ENCODE measurements at places on chromosomes 7 and 10.

DNA sequence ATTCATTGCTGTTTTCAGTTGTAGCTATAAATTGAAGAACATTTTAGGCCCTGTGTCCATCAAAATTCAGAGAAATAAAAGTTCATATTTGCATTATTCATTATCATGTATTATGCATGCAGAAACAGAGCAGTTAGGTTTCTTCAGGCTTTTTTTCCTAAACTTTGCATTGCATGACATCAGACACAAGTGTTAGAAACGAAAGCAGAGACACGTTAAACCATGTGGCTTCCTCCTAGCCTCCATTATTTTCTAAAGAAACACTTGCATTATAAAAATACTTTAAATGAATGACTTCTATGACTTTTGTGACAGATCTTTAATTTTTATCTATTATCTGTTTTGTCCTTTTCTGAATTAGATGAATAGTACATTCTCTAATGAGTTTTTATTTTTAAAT is 8.8 kb upstream of the EBLN1 start:
- DNase-seq, result no peak

DNA sequence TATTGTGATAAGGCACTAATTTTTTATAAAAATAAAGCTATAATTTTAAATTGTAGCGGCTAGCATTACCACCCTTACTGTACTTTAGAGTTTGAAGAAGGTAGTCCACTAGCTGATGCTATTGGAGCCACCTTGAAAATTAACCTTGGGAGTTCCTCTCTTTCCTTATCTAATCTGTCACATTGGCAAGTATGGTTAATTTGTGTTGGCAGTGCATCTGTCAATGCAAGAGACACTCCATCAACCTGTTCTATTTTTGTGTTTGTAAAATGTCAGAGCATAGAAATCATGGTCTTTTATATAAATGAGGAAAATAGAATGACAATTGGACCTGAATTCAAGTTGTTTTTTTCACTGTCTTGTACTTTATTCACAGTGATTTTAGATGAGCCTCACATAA is 20.5 kb downstream of the GLCCI1 start:
- no peak for DNase-seq

DNA sequence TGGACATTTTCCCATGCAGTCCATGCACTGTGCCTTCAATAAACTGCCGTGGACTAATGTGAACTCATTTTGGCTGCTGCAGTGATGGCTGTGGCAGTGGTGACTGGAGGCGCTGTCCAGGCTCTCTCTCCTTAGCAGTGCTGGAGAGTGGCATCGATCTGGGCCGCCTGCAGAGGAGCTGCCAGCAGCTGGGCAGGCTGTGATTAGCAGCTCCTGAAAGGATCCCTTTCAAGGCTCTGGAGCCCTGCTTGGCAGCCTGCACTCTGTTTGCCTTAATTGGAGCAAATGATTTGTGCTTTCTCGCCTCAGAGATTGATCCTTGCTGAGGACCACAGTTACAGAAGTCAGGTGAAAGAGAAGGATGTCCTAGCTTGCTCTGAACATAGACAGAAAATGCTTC is 130.1 kb upstream of the VWC2 start:
- DNase-seq, result no peak

GRCh38 chr7:150753826-150754603 is 16.8 kb downstream of the GIMAP5 start:
- no peak for DNase-seq

DNA sequence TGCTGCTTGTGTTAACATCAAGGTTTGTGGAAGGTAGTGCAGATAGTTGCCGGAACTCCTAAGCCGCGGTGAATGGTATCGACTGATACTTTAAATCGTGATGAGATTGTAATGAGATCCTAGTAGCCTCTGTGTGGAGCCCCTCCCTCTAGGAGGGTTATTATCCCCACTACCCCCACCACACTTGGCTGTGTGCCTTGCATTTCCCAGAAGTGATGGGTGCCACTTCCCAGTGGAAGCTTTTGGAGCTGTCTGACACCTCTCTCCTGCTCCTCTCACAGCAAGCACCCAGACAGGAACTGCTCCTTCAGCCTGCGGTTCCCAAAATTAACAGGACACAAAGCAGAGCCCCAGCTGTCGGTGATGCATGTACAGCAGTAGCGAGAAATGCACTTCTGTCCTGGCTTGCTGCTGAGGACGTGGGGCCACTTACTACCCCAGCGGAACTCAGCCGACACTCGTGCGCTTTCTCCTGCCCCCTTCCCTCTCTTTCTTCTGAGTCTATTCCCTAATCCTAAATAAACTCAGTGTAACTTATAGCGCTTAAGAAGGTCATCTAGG is 52.5 kb downstream of the PRKAG2 start:
- no peak for DNase-seq

DNA sequence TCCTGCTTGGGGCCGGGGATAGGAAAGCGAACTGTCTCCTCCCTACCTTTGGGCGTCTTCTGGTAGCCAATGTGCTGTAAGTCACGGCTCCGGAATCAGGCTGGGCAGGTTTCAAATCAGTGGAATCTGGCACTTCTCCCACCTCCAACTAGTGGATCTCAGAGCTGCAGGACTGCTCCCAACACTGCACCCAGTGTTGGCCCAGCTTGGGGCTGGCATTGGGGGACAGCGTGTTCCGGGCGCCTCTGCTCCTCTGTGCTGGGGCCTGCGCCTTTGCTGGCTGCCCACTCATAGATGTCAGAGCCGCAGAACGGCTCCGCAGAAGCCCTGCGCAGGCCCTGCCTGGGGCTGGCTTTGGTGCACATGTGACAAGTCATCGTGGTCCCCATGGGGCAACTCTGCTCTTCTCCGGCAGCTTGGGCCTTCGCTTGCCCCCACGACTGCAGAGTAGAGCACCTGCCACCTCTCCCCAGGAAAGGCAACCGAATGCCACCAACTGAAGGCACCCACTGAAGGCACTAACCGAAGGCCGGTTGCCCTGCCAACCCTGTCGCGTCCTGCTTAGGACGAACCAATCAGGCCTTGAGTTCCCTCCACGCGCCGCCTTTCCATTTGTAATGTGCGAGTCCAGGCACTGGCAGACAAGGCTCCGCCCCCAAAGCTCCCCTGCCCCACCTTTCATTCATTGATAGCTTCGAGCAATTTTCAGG is 85.5 kb upstream of the ABI1 start:
- no peak for DNase-seq

- DNase-seq, result no peak
These were observed 37.1 kb downstream of the WIPI2 start for GRCh38 chr7:5226921-5227785.

GRCh38 chr7:140439359-140439758 is 35.5 kb downstream of the RAB19 start:
- DNase-seq, result no peak

GRCh38 chr10:119166118-119166500 is 595 bp upstream of the SFXN4 start:
- DNase-seq, result no peak

DNA sequence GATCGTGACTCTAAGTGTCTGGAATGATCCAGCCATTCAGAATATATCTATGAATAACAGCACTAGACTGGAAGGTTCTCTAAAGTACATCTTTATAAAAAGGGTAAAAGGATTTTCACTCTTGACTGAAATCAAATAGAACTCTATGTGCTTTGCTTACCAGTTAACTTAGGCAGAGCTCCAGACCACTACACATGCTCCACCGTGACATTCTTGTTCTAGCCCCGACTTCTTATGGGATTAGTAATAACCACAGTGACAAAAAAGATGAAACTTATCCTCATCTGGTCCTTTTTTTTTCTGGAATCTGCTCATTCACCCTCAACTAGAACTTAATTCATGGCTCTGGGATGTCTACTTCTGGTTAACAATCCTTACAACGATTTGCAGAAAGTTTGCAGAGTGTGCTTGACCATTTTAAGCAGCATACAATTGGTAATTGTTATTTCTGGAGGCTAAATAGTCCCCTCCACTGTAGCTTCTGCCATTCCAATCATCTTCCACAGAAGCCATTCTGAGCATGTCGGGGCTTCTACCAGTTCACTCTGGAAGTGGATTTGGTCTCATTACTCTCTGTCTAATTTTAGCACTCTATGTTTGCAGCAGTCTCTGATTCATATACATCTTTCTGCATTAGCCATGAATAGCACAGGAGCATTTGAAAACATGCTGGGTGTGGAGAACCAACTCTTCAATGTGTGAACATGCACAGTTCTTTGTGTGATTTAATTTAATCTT is 163.7 kb upstream of the CDC14C start:
- DNase-seq, result no peak

DNA sequence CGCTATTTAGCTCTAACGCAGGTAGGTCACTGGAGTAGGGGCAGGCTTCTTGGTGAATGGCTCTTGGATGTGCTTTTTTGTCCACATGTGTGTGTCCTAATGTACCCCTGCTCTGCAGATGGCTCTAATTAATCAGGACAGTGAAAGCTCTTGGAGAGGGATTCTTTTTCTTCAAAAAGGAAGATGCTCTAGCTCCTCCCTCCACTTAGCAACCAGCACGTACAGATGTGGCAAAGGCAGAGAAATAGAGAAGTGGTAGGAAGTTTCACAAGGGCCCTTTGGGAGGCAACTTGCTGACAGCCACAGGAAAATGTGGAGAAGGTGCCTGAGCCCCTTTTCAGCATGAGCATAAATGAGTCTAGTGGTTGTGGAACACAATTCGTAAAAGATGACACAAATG is 221.7 kb downstream of the PLXNA4 start:
- DNase-seq, result no peak

- no peak for DNase-seq
These were observed 278.4 kb downstream of the PHF14 start for GRCh38 chr7:11252011-11252607.

GRCh38 chr10:4429571-4429970 is 396.4 kb upstream of the AKR1E2 start:
- DNase-seq, result no peak

DNA sequence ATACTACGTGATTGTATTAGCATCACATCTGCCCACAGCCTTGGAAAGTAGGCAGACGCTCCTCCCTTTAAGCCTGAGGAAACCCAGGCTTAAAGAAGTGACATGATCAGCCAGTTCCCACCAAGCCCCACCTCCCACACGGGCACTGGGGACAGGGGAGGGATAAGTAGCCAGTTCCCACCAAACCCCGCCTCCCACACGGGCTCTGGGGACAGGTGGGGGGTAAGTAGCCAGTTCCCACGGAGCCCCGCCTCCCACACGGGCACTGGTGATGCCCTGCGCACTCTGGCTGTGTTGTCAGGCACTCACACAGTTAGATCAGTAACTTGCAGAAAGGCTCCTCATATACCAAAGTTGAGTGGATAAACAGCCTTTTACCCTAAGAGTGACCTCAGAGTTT is 606.8 kb downstream of the PTPRN2 start:
- no peak for DNase-seq

- no peak for DNase-seq
These were observed 36.7 kb downstream of the ZNF467 start for GRCh38 chr7:149736478-149737360.

GRCh38 chr10:29722777-29723176 is 88.0 kb upstream of the SVIL start:
- DNase-seq, result no peak

- no peak for DNase-seq
These were observed 9.1 kb upstream of the GGCT start for GRCh38 chr7:30513762-30514161.

GRCh38 chr7:140433396-140433795 is 29.5 kb downstream of the RAB19 start:
- DNase-seq, result no peak

GRCh38 chr10:90787393-90788198 is 70.2 kb downstream of the HTR7 start:
- no peak for DNase-seq

DNA sequence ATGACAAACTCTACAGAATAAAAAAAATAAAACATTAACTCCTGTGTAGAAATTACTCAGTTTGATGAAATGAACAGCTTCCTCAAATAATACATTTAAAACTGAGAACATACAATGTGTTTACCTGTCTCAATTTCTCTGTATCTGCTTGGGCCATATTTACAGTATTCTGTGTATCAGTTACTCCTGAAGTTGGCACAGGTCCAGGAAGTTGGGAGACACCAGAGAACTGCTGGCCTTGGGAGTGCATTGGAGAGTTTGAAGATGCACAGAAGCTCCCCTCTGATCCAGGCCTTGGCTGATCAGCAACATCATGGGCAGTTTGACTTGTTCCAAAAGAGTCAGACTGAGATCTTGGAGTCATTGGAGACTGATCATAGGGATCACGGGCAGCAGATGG is 155.1 kb downstream of the GALNT11 start:
- no peak for DNase-seq

GRCh38 chr7:131931370-131931769 is 374.9 kb upstream of the PODXL start:
- DNase-seq, result no peak

- DNase-seq, result peak; percentile 18
These were observed at the start of gene CUX1 for GRCh38 chr7:101817471-101818286. Gene CUX1 (plus strand): TSS chr7:101817626. CDS start chr7:101817640, 14 bp downstream.

DNA sequence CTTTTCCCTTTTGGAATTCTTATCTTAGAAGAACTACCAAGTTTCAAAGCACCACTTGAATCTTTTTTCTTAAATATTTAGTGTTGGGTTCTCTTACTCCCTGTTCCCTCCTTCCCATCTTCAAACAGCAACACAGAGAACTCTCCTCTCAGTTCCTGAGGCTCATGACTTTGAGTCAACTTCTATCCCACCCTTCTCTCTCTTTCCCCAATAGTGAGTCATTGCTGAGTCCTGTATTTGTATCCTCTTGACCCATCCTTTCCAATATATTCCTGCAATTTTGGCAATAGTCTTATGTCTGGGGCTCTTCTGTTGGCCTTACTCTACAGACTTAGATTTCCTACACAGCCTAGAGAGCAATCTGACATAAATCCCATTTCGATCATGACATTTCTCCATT is 20.8 kb upstream of the JCAD start:
- no peak for DNase-seq

DNA sequence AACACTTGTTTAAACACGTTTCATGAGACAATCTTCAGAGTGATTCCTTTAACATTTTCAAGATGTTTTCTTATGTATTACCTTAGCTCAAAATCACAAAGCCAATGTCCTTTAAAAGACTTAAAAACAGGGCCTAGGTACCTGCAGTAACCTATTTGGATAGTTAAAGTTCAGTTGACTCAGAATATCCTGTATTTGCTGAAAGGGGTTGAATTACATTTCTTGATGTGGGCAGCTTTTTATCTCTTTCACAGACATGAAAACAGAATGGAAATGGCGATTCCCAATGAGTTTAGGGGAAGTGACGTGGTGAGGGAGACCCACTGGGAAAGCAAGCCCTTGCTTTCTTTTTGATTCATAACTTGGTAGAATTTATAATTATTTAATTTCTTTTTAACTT is 324.4 kb upstream of the AOAH start:
- DNase-seq, result no peak

- DNase-seq, result no peak
These were observed 65.3 kb downstream of the GFRA1 start for GRCh38 chr10:116207690-116208089.

- DNase-seq, result no peak
These were observed 6.2 kb upstream of the FOXK1 start for GRCh38 chr7:4675771-4676367.
